ENCODE measurements at places on chromosomes 3 and 15.
A peak's percentile ranks its signal among the peaks of the same experiment; 100 is the strongest.

DNA sequence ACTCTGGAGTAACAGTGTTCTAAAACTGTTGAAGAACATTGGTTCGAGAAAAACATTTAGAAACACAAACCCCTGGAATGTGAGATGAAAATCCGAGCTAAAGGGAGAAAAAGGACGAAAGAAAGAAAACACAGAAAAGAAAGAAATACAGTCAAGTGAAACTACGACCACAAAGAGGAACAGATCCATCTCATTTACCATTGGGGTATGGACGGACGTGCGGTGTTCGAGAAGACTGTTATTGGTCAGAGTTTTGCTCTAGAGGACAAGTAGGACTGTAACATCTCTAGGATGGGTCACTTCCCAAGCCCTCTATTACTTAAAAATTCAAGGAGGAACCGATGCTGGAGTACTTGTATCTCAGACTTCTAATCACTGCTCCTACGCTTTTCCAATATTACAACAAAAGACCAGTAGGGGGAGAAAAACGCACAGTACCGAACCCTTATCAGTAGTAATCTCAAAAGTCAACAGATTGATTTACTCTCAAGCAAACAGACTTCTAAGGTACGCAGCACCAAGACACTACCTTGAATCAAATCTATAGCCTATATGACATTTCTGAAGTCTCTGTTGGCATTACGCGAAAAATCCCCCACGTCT, 1.1 kb upstream of the PIK3CA start:
- no peak for DNase-seq

DNA sequence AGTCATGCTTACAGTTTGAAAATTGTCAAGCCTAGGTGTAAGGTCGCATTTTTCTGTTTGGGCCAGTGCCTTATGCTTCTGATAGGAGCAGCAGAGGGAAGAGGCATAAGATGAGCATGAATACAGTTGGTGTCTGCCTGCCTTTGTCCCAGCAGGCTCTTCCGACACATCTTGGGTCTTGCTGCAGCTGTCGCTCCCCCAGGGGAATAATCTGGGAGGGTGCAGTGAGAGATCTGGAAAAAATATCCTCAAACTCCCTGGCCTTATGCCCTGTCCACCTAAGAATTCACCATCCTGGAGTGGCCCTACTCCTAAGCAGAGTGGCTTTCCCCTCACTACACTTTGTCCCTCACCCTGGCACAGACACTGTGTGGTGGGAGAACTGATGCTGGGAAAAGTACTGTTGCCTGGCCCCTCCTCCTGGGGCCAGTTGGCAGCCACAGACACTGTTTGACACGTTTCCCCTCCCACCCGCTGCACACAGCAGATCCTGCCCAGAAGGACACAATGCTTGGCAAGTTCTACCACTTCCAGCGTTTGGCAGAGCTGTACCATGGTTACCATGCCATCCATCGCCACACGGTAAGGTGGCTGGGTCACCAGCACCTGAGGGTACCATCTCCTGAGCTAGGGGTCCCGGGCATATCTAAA, 21.1 kb upstream of the RHO start:
- no peak for DNase-seq

DNA sequence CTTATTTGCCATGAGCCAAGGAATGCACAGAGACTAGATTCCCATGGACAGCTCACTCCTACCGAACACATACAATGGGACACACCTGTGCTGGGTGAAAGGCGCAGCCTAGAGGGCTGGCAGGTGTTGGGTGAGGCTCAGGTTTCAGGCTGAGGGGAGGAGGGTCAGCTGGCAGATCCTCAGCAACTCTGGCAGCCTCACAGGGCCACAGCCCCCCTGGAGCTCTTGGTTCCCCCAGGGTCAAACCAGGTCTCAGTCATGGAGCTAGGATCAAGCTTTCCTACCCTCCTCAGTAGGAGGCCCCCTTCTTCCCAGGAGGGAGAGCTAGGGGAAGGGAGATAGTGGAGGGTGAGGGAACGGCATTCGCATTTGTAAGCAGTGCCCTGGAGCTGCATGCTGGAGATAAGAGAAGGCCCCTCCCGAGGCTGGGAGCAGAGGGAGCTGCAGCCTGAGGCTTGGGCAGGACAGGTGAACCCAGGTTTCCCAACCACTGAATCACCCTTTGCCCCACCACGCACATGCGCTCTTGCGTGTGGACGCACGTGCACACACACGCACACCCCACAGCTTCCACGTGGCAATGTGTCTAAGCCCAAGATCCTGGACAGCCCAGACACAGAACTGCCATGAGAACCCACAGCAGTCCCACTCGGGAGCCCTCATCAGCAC, 26.3 kb upstream of the TFRC start:
- DNase-seq: no peak

- DNase-seq: no peak
These were observed 91.7 kb upstream of the PDZRN3 start for GRCh38 chr3:73716418-73716817.

GRCh38 chr3:130411320-130411719, 65.8 kb downstream of the COL6A5 start:
- DNase-seq: no peak

GRCh38 chr3:142445816-142446254, 2.0 kb downstream of the XRN1 start:
- peak; percentile 0 for DNase-seq

GRCh38 chr3:19738846-19739245, 195.2 kb downstream of the EFHB start:
- no peak for DNase-seq

- DNase-seq: no peak
These were observed 23.0 kb downstream of the KY start for GRCh38 chr3:134627831-134628230.

DNA sequence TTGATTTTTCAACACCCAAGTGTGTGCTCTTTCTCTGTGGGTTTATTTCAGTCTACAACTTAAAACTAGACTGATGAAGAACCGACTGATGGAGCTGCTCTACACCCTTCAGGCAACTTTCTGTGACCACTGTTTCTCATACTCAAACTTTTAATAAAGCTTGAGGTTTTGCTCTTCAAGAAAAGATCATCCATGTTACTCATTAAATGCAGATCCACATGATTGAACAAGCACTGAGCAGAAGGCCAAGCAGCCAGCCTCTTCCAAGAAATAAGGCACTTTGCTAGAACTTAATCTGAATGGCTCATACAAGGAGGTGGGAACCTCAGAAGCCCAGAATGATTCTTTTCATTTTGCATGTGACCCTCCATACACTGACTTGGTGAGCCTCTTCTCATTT, 8.7 kb downstream of the SLC27A2 start:
- DNase-seq: no peak

DNA sequence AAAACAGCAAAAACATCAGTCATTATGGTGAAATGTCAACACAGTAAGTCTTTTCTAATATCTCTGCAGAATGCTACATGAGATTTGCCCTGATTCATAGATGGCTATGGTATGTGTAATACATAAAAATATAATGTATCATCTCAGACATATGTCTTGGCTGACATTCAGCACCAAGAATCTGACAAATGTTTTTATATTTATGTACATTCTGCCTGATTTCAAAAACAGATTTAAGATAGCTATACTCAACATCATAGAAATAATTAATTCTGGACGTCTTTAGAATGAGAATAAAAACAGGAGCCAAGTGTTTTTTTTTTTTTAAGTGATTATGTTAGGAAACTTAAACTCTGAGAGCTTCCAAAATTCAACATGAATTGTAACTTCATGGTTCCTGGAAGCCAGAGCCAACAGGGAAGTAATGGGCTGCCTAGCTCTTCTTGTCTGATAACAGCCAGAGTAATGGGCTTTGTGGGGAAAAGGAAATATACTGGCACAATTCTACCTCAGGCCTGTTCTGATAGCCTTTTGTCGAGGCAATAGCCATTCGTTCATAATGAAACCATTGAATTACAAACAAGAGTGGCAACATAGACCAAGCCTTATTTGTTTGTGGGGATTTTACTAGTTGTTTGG, 184.4 kb downstream of the VGLL4 start:
- DNase-seq: no peak

DNA sequence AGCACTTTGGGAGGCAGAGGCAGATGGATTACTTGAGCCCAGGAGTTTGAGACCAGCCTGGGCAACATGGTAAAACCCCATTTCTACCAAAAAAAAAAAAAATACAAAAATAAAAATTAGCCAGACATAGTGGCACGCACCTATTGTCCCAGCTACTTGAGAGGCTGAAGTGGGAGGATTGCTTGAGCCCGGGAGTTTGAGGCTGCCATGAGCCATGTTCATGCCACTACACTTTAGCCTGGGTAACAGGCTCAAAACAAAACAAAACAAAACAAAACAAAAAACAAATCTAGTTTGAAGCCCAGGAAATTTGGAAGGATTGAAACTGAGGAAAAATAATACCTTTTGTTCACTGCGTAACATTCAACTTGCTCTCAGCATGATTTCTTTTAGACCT, 16.6 kb downstream of the TMOD3 start:
- no peak for DNase-seq

GRCh38 chr3:7309641-7310102, 448.8 kb downstream of the GRM7 start:
- DNase-seq: no peak

- DNase-seq: no peak
These were observed 153.7 kb upstream of the ABI3BP start for GRCh38 chr3:101146946-101147345.

DNA sequence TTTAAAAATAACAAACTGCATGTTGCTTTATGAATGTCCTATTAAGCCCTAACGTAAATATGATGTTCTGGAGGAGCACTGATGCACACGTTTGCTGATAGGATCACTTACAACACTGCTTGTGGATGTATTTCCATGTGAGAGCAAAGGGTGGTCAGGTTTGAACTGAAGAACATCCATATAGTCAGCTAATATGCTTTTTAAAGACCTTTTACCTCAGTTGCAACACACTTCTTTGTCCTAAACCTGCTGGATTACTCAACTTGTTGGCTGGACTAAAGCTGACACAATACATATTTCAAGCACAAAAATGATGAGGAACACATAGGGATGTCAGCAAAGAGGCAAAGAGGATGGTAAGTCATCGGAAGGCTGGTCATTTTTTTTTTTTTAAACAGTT, 186.6 kb downstream of the TIGIT start:
- no peak for DNase-seq

- no peak for DNase-seq
These were observed 138.7 kb downstream of the PEX5L start for GRCh38 chr3:179898024-179898423.

- DNase-seq: no peak
These were observed 375.1 kb upstream of the ROBO2 start for GRCh38 chr3:76664816-76665215.

DNA sequence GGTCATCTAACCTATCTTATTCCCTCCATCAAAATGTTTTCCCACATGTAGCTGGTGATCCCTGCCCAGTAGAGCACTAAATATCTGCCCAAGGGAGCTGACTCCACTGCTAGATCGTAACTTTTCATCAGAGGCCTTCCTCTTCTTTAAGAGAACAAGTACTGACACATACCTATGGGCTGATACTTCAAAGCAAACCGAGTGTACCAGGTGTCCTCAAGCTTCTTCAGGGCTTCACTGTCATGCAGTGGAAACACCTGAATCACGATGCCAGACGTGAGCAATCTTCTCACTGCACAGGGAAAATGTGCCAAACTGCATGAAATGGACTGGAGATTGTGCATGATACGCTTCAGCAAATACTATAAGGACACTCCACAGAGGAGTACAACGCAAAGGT, 41.6 kb downstream of the ANO10 start:
- no peak for DNase-seq

DNA sequence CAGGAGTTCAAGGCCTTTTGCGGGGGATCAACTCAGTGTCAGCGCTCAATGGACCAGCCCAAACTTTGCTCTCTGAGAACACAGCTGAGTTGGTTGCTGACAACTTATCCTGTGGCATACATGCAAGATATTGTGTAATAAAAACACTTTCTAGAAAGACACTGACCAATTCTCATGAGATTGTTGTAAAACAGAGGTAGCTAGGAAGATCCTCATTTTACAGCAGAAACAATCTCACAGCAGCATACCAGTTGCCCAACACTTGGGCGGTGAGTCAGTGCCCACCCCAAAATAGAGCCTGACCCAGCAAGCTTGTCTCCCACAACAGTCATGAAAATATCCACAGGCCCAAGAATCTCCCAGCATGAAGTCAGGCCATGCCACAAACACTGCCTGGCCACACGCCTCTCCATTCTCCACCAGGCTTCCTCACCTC, 18.2 kb downstream of the KLHL6 start:
- DNase-seq: no peak

- DNase-seq: no peak
These were observed 117.0 kb upstream of the MRPL3 start for GRCh38 chr3:131619821-131620220.

GRCh38 chr15:51752888-51753287, 1.5 kb downstream of the TMOD2 start:
- no peak for DNase-seq

- DNase-seq: peak; percentile 6
These were observed 352.4 kb upstream of the ARHGEF26 start for GRCh38 chr3:153768561-153769469.

DNA sequence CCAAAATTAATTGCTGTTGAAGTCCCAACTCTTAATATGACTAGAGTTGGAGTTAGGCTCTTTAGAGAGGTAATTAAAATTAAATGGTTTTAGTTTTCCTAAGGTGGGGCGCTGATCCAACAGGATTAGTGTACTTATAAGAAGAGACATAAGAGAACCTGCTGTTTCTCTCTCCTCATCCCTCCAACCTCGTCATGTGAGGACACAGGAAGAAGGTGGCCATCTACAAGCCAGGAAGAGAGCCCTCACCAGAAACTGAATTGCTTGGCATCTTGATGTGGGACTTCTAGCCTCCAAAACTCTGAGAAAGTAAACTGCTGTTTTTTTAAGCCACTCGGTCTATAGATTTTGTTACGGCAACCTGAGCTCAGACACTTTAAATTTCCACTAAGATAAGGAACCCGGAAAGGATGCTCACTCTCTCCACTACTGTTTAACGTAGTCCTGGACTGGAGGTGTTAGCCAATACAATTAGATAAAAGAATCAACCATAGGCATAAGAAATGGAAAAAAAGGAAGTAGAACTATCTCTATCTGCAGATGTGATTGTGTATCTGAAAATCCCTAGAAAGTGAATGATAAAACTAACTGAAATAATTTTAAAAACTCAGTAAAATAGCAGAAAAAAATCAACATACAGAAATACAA, 26.8 kb downstream of the DCBLD2 start:
- no peak for DNase-seq

- DNase-seq: no peak
These were observed 160.0 kb upstream of the TLE3 start for GRCh38 chr15:70257573-70258248.

DNA sequence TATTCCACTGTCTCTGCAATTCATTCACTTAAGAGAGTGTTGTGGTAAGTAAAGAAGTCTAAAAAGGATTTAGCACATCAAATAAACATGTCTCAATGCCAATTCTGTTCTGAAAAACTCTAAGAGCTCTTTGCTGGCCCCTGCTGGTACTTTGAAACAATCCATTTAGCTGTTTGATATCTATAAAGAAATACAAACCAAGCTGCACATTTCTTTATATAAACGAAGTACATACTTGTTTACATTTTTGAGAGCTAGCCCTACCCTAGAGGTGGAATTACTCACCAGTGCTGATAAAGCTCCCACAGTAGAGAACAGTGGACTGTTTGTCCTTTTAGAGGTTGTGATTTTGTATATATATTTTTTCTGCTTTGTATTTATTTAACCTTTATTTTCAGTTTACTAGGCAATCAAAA, 75.5 kb downstream of the NEDD4 start:
- no peak for DNase-seq

- DNase-seq: no peak
These were observed 342.9 kb upstream of the PROK2 start for GRCh38 chr3:72127844-72128243.

Data from stimulated activated naive CD4-positive, alpha-beta T cell treated with Interleukin-2 at 50 U/mL for 16 hours (primary cell).